Activated CD4-positive, alpha-beta T cell treated with anti-CD3 and anti-CD28 coated beads, Interleukin-2, amount 50 U/mL, for 1 hour (primary cell): ENCODE measurements at places on chromosomes 12 and 14.

GRCh38 chr12:59937148-59937547, 341.3 kb downstream of the SLC16A7 start:
- DNase-seq, result no peak

DNA sequence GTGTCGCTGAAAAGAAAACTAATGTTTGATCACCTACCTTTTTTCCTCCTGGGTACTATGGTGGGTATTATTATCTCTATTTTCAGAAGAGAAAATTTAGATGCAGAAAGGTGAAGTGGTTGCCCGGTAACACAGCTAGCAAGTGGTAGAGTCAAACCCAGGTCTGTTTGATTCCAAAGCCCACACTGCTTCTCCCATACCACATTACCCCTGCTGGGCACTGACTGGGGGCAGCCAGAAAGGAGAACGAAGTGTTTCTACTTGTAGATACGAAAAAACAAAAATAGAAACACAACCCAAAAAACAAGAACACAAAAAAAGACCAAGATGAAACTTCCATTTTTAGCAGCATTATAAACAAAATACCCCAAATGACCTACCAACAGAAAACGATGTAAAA, 142.2 kb downstream of the SLC41A2 start:
- DNase-seq, result no peak

GRCh38 chr14:71749613-71750238, 182.5 kb upstream of the RGS6 start:
- no peak for DNase-seq

GRCh38 chr12:97118796-97119375, 211.8 kb downstream of the NEDD1 start:
- no peak for DNase-seq
